ENCODE measurements at places on chromosomes 5 and 9. TPM values are rescaled to one million over a fixed set of nuclear protein-coding genes. Genes with fewer than 3 reads are reported as not detected.

ARAP3 gene
- 6.0 TPM for total RNA-seq

CEP120 gene
- 14.2 TPM for total RNA-seq

MARCHF11 gene
- total RNA-seq = not detected

PTGDS gene
- not detected for total RNA-seq

PCDHA7 gene
- total RNA-seq = 0.09 TPM

TCF7 gene
- total RNA-seq = 20.7 TPM

UNC5A gene
- 0.12 TPM for total RNA-seq

GABRA1 gene
- not detected for total RNA-seq

TMEFF1 gene
- 1.5 TPM for total RNA-seq
